ENCODE measurements at places on chromosomes 11 and 22.

DNA sequence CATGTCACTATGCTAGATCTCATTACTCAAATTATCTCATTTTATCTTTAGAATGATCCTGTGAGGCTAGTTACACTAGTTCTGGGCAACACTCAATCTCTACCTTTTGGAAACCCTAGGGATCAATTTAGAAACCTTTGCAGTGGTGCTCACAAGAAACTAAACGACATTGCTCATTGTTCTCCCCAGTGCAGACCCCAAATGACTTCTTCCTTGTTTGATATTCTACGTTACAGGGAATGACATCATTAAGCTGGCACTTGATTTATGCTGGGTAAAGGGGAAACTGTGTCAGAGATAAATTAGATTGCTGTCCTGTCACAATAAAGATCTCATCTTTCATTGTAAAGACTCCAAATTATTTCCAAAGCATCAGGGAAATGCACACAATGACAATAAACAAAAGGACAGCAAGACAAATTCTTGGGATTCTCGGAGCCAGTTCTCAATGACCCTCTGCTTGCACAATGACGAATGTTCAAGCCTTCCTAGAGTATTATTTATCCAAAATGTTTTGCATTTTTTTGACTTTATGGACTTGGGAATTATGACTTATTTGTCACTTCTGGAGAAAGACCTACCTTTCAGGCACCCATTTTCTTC, 1121.8 kb upstream of the TENM4 start:
- DNase-seq = no peak

DNA sequence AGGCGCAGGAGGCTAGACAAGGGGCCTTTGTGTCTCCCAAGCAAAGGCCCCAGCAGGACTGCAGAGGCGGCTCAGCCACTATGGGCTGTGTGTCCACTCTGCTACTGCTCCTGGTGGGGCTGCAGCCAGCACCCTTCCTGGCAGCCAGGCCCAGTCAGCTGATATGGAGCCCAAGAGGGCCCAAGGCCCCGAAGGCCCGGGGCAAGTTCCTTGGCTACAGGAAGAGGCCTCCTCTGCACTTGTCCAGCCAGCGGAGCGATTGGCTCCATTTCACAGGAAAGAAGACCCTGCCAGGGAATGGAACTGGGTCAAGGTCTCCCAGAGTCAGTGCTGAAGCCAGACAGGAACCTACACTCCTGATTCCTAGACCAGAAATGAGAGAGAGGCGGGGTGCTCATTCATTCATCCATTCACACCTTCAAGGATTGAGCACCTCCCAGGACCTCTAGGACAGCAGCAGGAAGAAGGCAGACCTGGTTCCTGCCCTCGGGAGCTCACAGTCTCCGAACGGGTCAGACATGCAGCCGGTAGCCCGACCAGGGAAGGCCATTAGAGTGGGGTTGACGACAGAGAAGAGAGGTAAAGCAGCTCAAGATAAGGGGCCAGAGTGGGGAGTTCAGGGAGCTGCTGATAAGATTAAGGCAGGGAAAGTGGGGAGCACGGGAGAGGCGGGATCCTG, 811 bp upstream of the P2RY2 start:
- no peak for DNase-seq

- DNase-seq = peak; percentile 24
Measured at GRCh38 chr22:29704528-29705285, 15.1 kb upstream of the CABP7 start.

DNA sequence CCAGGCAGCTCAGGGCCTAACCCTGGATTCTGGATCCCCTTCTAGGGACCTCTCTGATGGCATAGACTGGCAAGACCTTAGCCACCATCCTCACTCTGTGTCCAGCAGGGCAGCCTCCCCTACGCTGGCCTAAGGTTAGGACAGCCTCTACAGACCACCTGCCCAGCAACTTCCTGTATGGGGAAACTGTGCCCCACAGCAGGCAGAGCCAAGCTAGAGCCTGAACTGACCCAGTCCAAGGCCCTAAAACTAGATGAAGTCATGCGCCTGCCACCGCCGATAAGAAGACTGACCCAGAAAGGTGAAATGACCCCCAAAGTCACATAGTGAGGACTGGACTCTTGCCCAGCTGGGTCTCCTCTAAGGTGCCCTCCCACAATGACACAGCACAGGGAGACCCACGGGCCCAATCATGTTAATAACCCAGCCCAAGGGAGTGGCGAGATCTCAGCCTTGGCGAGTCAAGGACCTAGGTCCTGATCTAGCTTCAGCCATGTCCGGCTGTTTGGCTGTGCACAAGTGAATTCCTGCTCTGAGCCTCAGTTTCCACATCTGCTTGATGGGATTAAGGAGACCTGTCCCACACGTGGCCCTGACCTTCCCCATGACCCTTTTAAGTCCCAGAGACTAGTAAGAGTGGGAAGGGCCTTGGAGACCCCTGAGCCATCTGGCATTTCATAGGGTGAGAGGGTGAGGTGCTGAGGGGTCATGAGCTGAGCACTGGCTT, 17.6 kb downstream of the STARD10 start:
- no peak for DNase-seq

GRCh38 chr22:27443306-27443705, 358.2 kb downstream of the MN1 start:
- no peak for DNase-seq

- DNase-seq = no peak
Measured at GRCh38 chr22:40322021-40322420, 24.3 kb upstream of the ADSL start.

DNA sequence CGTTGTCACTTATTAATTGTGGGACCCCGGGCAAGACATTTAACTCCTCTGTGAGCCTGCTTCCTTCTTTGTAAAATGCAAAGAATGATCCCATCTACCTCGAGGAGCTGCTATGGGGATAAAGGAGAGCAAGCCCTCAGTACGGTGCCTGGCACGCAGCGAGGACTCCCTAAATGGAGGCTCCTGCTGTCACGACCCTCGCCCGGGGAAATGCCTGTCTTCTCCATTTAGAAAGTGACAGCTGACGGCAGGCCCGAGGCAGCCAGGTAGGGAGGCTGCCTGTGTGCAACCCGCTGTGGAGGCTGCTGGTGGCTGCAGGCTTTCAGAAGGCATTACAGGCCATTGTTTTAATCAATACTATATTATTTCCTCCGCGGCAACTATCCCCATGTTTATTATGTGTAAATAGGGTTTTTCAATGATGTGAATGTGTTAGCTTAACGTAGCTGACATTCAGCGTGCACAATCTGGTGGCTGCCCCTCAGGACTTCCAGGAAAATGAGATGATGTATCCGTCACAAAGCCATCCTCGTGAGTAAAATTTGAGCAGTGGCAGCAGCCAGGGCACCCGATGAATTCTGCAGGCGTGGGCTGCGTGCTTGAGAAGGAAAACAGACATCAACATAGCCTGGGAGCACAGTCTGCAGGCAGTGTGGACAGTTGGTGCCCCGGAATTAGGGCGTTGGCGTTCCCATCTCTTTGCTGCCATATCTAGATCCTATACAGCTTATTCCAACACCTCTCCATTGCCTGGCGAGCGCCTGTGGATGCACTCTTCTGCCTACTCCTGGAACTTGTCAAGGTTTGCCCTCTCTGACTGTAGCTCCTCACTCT, 228.3 kb downstream of the ST3GAL4 start:
- DNase-seq = no peak

DNA sequence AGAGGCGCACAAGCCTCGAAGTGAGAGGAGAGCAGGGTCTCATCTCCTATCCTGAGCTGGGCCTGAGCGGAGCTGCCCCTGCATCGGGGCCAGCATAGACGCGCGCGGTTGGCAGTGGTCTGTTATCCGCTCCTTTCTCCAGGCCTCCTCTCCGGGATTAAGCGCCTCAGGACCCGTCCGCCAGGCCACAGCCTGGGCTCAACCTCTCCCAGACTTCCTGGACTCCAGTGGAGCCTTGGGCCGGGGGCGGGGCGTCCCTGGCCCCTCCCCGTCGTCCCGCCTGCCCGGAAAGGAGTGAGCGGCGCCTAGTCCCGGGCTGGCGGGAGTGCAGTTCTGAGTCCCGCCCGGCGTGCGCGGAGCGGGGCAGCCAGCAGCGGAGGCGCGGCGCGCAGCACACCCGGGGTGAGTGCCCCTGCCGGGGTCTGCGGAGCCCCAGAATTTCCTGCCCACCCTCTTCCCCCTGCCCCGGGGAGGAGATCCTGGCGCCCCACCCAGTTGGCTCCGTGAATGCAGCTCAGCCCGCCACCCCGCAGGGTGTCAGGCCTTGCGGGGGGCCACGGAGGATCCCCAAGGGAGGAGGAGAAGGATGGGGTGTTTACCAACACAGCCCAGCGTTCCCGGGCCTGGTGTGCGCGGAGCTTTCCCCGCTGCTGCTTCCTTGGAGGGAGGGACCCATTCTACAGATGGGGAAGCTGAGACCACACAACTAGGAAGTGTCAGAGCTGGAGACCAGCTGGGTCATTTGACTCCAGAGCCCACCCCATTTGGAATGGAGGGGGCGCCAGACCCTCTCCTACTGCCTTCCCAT, at the start of gene TCIRG1:
TSS of gene TCIRG1 (plus strand) at position 308 of the 808 bp plus-strand sequence. CDS start 2,247 bp downstream, outside the sequence.
- no peak for DNase-seq

DNA sequence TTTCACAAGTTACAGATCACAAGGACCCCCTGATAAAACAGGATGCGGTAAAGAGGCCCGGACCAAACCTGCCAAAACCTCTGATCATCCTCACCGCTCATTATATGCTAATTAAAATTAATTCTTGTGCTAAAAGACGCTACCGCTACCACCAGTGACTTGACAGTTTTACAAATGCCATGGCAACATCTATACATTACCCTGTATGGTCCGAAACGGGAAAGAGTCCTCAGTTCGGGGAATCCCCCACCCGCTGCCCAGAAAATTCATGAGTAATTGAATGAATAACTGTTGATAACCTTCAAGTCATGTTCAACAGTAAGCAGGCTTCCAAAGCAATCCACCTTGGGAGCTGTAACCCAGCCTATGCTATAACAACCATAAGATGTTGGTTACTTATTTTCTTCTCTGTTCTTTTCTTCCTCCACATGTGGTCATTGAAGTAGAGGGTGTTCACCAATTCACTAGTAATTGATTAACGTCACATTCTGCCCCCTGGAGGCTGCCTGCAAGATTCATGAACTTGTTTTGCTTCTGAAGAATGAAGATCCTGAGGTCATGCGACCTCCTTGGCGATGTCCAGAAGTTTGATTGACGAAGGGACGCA, 20.6 kb downstream of the APOBEC3H start:
- peak; percentile 45 for DNase-seq

DNA sequence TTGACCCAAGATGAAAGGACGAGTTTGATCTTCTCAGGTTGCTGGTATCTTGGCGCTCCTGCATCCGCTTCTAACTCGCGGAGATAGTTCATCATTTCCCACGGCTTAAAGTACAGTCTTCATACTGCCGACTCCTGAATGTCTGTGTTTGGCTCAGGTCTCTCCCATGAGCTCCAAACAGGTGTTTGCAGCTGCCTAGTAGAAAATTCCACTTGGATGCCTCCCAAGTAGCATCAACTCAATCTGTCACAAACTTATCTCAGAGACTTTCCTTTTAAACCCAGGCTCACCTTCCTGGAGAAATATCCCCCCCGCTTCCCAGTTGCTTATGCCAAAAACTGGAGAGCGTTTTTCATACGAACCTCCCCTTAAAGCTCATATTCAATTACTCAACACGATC, 986.5 kb downstream of the TBC1D22A start:
- DNase-seq = peak; percentile 14

DNA sequence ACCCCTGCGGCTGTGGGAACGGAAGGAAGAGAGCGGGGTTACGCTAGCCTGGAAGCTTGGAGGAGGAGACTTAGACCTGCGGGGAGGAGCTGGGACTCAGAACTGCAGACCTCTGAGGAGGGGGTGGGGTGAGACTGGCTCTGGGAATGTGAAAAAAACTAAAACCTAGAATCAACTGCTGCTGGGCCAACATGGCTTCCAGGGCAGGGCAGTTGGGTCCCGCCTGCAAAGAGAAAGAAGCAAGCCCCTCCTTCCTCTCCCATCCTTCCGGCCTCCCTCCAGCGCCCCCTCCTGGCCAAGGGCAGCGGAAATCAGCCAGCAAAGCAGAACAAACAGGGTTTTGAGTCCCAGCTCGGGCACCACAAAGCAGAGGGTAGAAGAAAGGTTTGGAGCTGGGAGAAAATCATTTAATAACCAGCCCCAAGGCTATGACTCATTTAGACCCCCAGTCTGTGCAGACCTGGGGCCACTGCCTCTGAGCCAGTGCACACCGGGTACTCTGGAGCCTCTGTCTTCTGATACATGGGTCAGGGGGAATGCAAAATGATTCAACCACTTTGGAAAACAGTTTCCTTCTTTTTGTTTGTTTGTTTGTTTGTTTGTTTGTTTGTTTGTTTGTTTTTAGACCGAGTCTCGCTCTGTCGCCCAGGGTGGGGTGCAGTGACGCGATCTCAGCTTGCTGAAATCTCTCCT, 7.3 kb upstream of the NCF4 start:
- peak; percentile 4 for DNase-seq

GRCh38 chr11:127103586-127104388, 103.2 kb upstream of the KIRREL3 start:
- no peak for DNase-seq

DNA sequence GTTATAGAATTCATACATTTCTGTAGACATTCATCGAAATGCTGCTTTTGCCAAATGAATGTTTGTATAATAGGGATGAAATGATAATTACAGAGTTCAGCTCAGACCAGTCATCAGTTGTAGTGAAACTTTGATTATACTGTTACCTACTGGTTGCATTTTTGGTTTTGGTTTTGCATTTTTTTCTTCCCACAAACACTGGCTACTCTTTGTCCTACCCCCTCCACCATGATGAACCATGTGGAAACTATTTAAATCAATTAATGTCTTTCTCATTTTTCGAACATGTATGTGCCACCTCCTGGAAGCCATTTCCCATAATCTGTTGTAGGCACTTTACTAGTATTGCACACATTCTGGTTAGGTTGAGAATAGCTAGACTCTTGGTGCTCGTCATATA, 75.3 kb upstream of the MTNR1B start:
- DNase-seq = no peak

DNA sequence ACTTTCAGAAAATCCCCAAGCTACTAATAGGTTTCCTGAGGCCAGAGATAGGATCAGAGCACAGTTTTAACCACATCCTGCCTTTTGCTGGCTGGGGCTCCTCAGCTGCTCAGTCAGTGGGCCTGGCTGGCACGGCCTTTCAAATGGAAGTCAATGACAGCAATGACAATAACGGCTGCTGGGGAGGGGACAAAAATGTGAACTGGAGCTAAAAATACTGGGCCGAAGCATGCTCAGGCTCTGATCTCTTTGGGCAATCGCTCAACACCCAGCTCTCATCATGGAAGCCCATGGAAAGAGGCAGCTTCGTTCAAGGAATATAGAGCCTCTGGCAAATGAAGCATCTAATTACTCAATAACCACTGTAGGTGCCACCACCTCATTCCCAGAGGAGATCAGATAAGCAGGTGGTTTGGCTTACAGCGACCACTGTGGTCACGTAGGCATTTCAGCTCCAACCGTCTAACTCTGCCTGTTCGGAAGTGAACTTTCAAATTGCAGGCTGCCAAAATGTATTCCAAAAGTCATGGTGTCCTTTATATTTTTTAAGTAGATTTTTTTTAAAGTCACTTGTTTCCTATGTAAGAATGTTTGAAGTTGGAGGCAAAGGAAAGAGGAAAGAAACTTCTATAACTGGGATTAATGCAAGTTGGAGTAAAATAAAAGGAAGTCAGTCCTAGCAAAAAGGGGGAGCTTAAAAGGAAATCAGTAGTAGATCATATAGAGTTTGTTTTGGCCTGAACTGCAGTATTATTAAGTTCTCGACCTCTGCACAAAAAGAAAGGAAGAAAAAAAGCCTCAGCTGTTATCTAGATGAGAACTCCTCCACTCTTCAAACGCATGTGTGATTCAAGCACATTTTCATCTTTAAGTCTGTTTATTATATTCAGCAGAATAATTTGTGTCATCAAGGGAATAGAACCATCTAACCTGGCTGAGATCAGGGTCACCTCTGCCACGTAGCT, 14.1 kb downstream of the WT1 start:
- DNase-seq = no peak

Data from NCI-H1105 treated with DMSO at 0.1 percent for 48 hours (cell line).